ENCODE measurements at places on chromosomes 4 and X.

- DNase-seq = no peak
Measured at GRCh38 chrX:110863883-110864282, 68.3 kb upstream of the CHRDL1 start.

DNA sequence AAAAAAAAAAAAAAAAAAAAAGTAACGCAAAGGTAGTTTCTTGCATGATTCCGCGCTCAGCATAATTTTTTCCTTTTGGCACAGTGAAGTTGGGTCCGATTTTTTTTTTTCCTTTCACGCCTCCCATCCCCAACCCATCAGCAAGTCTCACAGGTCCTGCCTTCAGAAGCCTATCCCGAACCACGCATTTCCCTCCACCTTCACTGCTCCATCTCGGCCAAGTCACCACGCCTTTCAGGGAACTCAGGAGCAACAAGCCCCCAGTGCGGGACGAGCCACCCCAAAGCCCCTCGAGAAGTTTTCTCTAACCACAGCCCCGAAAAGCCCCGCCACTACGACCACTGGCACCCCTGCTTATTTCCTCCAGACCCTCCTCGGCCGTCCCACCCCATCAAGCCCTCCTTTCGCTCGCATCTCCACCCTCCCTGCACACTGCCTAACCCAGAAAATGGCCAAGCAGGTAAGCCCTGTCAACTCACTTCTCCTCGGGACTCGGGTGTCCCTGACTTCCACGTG, 1.0 kb downstream of the SLBP start:
- no peak for DNase-seq

- DNase-seq = no peak
Measured at GRCh38 chrX:1307626-1308340, 28.8 kb upstream of the IL3RA start.

DNA sequence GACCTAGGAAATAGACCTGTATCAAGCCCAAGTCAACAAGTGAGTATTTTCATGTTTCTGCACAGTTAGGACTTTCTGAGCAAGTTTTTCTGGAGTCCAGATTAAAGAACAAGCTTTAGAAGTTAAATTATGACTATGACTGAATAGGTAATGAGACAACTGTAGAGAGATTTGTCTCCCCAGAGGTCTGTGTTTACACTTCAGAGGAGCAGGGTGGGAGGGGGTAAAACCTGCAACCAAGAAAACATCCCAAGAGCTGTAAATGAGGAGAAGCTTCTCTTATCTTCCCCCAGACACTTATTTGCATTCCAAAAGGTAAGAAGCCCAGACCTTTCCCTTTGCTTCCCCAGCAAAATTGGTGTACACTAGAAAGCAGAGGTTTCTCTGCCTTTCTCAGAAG, 22.1 kb upstream of the CEP135 start:
- DNase-seq = no peak

- DNase-seq = no peak
Measured at GRCh38 chr4:123941306-123941705, 544.7 kb downstream of the SPRY1 start.

- no peak for DNase-seq
Measured at GRCh38 chr4:95294321-95294720, 254.5 kb downstream of the UNC5C start.

DNA sequence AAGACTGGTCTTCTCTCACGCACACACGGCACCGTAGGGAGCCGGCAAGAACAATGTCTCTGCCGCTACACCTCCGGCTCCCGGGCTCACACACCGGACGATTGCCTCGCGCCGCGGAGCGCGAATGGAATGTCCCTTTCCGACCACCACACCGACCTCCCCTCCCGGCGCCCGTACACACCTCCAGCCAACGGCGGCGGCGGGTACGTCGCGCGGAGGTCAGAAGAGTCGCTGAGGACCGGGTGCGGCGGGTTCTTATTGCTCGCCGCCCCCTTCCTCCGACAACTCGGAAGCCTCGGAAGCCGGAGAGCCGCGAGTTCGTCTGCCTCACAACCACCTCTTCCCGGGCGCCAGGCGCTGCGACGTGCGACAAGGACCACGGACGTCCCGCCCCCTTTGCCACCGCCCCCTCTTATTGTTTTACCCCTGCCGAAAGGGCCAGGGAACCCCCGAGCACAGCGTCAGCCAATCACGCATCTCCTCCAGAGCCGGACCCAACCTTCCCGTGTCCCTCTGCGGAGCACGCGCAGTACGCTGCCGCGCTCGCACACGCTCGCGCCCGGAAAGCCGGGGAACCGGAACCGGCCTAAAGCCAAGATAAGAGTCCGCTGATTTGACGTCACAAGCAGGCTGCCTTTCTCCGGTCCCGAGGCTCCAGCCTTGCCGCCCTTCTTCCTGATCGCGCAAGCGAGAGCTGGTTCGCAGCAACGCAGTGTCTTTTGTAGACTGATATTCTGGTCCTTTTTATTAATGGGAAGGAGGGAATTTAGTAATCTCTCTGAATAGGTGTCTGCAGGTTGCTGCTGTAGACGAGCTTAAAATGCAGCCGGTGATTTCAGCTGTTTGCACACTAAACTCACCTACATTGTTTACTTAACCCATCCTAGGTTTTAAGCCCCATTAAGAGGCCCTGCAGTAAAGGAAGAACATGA, at the start of gene G3BP2:
G3BP2 (minus strand) TSS at position 385 of the 932 bp plus-strand sequence. CDS start 11,386 bp downstream, outside the sequence.
- peak; percentile 97 for DNase-seq
